Neuronal stem cell (in vitro differentiated cells): ENCODE measurements at places on chromosomes 7 and 10.

GRCh38 chr10:116417821-116418220, 9.8 kb upstream of the PNLIPRP3 start:
- no peak for DNase-seq

- no peak for DNase-seq
Observed at GRCh38 chr7:130667593-130668257, 823 bp downstream of the COPG2 start.

DNA sequence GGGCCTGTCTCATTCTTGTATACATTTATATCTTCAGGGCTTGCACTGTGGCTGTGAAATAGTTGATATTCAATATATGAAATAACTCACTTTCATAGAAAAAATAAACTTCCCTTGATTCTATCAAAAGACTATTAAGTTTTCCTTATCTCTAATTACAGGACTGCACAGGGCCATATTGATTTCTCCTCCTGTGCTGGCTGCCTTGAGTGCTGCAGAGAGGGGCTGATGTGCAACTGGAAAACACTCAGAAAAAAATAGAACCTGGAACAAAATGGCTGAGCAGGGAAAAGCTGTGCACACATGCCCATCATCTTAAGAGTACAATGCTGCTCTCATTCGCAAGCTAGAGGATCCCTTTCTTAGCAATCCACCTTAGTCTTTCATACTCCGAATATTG, 5.9 kb upstream of the HDAC9 start:
- DNase-seq = no peak

GRCh38 chr10:43925793-43926192, 277.1 kb upstream of the ZNF32 start:
- no peak for DNase-seq

GRCh38 chr10:86728056-86728455, 28.4 kb upstream of the BMPR1A start:
- no peak for DNase-seq

DNA sequence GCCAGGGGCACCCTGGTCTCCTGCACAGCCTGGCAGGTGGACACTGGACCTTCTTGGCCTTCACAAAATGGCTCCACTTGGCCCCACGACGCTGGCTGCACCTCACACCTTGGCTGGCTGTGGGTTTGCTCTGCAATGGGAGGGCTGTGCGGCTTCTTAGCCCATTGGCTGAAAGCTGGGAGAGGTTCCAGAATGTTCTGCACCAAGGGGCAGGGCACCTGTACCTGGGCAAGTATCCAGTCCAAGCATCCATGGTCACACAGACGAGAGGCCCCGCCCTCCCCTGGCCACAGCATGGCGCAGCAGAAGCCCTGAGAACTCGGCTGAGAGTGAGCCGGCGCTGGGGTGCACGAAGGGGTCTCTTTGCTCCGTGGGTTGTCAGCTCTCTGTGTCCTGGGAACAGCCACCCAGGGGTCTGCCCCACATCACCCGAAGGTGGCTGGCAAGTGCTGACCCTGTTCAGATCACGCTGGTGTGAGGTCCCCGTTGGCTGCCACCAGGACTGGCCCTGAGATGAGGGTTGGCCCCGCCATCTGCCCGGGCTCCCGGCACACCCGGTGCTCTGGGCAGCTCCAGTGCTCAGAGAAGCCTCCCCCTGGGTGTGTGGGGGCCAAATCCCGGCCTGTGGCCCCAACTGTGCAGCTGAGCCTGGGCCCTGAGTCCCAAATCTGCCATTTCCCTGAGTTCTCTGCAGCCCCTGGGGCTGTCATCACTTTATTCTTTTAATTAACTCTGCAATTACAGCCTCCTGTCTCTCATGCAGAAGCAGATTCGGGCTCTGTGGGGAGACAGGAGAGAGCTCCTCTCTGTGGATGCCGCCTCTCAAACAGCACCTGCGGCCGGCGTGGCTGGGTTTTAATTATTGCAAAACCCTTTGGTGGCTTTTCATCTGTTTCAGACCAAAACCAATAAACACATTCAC, 19.4 kb upstream of the ADGRA1 start:
- DNase-seq = no peak

- DNase-seq = no peak
Observed at GRCh38 chr7:103593691-103594090, 147.7 kb upstream of the SLC26A5 start.

DNA sequence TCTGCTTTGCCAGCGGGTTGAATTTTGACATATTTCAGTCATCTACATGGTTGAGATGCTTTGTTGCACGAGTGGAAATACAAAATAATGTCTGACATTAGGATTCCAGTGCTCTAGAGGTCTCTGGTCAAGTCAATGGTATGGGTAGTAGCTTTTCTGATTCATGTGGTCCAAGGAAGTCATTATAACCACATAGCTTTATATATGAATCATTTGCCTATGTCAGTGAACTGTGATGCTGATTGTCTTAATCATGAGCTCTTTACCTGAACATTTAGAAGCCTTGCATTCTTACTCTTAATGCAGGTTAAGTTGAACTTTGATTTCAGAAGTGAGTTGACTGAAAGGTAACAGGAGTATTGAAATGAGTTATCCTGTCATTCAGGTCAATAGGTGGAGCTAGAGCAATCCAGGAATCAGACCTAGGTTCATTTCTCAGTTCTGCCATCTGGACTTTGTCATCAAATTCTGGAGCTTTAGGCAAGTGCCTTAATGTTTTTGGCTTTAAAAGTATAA, 3.3 kb downstream of the MAPK8 start:
- no peak for DNase-seq

- peak; percentile 45 for DNase-seq
Observed at GRCh38 chr7:28409716-28410627, 2.3 kb upstream of the CREB5 start.

DNA sequence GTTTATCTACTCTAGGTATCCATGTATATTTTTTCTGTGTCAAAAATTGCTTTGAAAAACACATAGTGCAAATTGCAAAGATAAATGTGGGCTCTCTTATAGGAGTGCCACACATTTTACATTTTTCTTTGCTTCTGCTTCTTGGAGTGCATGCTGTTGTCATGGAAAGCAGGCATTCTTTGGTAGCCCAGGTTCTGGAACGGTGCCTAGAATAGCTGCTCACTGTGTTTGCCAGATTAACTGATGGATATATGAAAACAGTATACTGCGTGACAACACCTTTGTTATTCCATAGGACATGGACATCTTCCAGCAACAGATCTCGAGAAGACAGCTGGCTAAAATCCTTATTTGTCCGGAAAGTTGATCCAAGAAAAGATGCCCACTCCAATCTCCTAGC, 13.4 kb downstream of the NIPSNAP2 start:
- no peak for DNase-seq

GRCh38 chr10:5390607-5391205, 13.9 kb downstream of the TUBAL3 start:
- DNase-seq = no peak

GRCh38 chr7:141294143-141294829, 220.4 kb downstream of the TMEM178B start:
- DNase-seq = no peak

DNA sequence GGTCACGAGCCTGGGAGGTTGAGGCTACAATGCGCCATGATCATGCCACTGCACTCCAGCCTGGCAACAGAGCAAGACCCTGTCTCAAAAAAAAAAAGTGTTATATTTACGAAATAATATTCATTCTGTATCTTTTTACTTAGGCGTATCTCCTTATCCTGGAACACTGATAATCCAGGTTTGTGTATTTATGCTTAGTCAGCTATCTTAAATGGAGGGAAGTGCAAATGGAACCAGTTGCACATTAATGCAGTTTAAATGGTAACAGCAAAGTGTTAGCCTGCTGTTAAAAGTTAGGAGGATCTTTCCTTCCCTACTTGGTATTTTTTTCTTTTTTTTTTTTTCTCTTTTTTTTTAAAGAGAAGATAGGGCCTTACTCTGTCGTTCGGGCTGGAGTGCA, 36.0 kb upstream of the RBM20 start:
- DNase-seq = no peak

DNA sequence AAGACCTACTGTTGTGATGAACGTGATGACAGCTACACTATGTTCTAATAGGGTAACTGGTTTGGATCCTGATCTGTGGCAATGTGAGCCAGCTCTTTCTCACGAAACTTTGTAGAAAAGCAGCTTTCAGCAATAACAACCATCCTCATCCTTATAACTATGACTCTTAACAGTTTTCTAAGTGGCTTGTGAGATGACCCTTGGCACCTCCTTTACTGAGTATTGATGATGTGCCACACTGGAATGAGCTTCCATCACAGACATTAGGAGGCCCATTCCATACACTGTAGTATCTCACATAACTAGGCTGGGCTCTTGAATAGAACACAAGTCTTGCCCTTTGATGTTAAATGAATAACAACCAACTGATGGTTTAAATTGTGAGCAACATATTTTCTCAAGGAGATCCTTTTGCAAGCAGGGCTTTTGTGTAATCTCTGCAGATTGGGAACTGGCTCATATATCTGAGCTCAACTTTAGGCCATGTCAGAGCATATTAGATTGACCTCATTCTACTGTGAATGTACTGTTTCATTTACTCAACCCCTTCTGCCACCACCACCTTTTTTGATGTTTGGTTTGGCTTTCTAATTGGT, 46.4 kb downstream of the MYPN start:
- no peak for DNase-seq

DNA sequence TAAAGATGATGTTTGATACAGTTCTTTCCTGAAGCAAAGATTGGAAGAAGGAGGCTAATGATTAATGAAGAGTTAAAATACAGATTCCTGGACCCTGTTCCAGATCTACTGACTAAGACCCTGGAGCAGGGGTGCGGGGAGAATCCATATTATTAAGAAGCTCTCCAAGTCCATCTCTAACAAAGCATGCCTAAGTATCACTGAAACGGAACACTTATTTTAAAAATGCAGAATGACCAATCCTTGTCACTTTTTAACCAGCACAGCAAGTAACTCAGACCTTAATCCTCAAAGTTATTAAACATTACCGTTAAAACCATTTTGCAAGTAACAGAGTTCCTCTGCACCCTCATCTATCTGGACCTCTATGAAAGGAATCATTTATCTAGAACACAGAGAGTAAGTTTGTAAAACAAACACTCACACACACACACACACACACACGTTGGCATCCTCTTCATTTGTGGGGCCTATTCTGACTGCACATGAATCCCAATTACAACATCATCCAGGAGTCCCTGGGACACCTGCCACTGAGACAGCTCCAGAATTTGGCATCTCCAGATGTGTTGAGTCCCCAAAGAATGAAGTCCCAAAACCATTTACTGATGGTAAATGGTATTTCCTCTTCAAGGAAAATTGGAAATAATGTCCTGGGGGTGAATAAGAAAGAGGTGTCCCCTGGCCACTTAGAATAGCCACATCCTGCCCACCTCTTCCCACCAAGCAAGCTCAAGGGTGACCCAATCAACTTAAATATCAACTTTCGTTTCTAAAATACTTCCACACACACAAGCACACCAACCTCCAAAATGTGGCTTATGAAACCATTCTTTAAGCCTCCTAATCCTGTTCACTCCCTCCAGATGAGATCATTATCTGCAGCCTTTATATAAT, 117.5 kb downstream of the PARD3 start:
- DNase-seq = no peak

GRCh38 chr7:150945171-150945852, 32.8 kb downstream of the KCNH2 start:
- no peak for DNase-seq

GRCh38 chr7:133060004-133060403, 21.9 kb downstream of the CHCHD3 start:
- DNase-seq = no peak

DNA sequence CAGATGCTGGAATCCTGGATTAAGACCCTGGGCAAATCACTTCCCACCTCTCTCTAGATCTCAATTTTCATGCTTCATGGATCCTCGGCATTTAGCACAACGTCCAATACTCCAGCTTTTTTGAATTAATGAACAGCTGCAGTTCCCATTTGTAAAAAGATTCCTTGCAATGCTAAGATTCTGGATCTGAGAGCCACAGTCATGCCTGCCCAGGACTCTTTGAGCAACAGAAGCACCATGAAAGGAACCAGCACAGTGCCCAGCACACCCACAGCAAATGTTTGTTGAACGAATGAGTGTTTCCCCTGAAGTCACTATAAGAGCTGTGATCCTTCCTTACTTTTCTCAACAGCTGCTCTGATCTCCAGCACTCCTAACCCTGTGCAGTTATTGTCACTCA, 20.8 kb upstream of the DDIT4 start:
- DNase-seq = no peak

DNA sequence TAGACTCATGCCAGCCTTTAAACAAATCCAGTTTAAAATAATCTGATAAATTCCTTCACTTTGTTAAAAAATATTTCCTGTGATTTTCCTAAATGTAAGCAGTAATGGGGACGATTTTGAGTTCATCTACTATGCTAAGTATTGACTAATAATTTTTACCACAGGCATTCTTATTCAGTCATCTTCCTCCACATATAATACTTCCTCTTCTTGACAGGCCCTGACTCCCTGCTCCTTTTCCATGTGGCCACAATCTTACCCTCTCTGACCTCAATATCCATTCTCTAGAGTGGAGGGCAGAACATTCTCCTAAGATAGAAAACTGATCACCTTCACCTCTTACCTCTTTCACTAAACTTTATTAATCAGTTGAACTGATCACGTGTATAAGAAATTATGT, 7.8 kb downstream of the DNAJC2 start:
- no peak for DNase-seq

GRCh38 chr10:124665980-124666379, 78.2 kb downstream of the FAM53B start:
- no peak for DNase-seq

- no peak for DNase-seq
Observed at GRCh38 chr7:70935311-70935710, 196.6 kb upstream of the GALNT17 start.

GRCh38 chr10:127832501-127832900, 60.2 kb downstream of the CLRN3 start:
- DNase-seq = no peak

- DNase-seq = peak; percentile 59
Observed at GRCh38 chr10:65570143-65571010, 1355.5 kb upstream of the LRRTM3 start.

DNA sequence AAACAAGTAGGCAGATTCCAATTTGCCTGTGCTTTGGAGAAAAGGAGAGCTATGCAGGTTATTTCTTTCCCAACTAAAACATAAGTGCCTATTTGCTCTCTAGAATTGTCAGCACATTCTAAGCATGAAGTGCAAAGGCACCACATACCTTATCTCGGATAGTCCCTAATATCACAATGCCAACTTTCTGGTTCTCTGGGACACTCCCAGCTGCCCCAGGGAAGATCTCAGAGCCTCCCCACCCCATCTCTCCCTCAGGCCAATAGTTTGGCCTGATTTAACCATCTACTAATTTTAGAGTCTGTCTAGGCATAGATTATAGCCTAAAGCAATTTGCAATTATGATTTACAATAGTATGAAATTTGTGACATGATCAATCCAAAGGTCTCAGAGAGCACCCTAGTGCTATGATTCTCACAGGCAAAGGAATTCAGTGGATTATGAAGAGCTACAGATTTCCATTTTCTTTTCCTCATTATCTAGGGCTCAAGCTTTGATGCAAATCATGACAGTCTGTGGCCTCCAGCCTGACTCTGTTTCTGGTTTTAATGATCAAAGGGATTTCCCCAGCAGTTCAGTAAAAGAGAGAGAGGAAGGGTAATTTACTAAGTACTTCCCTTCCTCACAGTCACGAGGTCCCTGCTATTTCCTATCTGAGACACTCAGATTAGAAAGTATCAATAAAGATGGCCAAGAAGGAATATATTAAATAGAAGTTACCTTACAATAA, 29.0 kb upstream of the IL6 start:
- no peak for DNase-seq
